ENCODE measurements at places on chromosomes 2 and 18.

DNA sequence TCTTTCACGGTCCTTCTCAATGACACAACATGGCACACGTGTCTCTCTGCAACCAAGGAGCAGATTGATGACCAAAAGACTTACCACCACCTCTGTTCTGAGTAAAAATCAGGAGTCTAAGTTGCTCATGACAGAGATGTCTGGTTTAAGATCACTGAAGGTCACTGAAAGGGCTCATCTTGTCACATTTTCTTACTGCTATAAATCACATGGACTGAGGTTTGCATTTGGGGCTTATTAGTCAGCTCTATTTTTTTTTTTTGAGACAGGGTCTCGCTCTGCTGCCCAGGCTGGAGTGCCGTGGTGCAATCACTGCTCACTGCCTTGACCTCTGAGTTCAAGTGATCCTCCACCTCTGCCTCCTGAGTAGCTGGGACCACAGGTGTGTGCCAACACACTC is 19.4 kb downstream of the CFLAR start:
- no peak for DNase-seq

DNA sequence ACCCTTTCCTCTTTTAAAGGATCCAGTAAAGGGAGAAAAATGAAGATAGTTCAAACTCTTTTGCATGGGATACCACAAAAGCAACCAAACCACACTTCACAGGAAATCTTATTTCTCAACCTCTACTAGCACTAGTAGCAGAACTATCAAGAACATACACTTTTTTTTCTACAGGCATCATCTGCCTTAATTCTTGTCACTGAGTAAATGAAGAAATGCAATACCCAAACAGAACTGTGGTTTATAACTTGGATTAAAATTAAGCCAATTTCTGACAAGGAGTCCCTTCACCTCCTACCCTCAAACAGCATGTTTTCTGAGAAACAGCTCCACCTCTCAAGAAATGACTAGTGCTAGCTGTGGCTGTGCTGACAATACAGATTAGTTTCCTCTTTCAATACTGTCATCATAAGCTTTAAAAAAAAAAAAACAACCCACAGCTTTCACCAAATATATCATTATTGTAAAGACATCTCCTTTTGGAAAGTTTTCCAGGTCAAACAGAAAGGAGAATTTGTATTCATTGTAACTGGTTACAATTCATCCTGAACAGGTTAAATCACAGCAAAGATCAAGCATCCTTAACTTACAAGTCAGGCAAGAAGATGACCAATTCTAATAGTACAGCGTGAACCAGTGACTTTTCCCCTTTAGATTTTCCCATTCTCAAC is 44.4 kb downstream of the PTPN2 start:
- DNase-seq = no peak

DNA sequence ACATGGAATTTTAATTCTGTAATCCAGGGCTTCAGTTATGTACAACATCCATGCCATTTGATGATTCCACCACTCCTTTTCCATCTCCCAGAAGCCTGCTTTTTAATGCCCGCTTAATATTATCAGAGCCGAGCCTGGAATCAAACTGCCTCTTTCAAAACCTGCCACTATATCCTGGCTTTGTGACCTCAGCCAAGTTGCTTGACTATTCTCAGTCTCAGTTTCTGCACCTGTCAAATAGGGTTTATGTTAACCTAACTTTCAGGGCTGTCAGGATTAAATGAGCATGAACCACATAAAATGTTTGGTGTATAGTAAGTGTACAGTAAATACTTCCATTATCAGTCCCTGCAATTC is 108.7 kb downstream of the XRCC5 start:
- DNase-seq = no peak

- no peak for DNase-seq
These were observed 47.4 kb upstream of the ANKRD62 start for GRCh38 chr18:12046046-12046750.

GRCh38 chr2:219433666-219434467 is 776 bp upstream of the SPEG start:
- DNase-seq = peak; percentile 51

DNA sequence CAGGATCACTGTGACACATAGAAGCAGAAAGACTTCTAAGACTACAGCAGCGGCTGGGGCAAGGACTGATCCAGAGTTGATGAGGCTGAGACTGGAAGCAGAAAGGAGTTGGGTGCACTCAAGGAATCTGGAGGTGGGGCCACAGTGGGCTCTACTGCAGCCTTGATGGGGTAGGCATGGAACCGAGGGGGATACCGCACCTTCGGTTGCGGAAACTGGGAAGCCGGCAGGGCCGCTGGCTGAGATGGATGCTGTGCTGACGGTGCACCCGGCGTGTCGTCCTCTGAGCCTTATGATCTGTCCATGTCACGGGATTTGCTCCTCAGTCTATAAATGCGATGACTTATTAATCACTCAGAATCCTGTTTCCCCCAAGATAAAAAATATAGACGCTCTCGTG is 473.5 kb upstream of the MYT1L start:
- no peak for DNase-seq

DNA sequence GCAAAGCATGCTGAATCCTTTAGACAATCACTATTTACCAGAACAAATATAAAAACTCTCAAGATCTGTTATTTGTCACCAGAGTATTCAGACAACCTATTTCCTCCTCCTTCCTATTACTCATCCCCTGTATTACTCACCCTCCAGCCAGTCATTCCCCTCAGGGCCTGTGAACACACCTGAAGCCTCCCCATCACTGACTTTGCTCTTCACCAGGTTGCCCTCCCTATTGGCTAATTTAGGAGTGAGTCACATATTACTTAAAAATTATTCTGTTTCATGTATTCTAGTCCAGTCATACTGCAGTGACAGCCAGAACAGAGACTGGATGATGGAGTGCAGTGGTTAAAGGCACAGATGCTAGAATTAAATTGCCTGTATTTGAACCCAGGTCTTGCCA is 3.7 kb upstream of the ATG16L1 start:
- peak; percentile 38 for DNase-seq

DNA sequence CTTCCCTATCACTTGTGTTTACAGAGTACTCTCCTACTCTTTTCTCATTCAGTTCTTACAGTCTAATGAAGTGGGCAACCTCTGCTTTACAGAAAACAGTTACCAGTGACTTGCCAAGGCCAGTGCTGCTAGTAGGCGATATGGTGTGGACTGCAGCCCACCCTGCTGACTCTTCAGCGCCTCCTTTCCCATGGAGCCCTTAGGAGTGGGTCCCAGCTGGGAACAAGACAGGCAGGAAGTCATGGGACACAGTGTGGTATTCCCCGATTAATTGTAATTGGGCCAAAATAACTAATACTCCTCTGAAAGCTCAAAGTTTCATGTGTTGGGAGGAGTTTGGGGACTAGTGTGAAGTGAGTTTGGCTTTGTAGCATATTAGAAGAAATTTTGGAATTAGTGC is 120.1 kb upstream of the EML6 start:
- DNase-seq = no peak

- no peak for DNase-seq
These were observed 221.0 kb downstream of the MTX2 start for GRCh38 chr2:176490061-176490861.

DNA sequence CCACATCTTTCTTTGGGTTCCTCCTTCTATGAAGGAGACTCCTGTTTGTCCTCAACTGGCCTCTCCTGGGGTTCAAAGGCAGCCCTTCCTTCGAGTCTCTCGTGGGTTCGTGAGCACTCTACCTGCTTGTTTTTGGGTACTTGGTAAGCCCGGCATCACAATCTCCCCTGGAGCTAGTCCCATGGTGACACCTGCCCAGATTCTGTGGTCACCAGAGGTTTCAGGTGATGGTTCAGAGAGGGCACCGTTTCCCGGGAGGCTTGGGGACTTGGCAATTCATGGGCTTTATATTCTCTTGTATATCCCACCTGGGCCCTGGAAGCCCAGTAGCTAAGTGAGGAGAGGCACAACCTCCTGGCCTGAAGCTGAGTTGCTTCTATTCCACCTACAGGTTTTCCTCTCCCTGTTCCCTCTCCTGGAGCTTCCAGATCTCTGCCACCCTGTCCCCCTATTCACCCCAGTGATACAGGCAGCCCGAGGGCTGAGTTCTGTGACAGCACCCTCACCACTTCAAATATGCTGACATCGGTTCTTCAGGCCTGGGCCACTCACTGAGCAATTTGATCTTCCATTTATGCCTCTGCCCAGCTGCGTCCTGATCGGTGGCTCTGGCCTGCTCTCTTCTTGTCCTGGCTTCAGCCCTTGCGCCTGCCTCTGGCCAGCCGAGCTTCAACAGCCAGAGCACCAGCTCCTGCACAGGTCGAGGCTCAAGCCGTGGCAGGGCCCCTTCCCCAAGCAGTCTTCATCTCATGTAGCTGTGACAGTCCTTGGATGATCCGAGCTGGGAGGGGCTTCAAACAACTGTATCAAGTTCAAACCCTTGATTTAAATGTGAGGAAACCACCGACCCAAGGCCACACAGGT is 91.5 kb downstream of the MSH2 start:
- no peak for DNase-seq

DNA sequence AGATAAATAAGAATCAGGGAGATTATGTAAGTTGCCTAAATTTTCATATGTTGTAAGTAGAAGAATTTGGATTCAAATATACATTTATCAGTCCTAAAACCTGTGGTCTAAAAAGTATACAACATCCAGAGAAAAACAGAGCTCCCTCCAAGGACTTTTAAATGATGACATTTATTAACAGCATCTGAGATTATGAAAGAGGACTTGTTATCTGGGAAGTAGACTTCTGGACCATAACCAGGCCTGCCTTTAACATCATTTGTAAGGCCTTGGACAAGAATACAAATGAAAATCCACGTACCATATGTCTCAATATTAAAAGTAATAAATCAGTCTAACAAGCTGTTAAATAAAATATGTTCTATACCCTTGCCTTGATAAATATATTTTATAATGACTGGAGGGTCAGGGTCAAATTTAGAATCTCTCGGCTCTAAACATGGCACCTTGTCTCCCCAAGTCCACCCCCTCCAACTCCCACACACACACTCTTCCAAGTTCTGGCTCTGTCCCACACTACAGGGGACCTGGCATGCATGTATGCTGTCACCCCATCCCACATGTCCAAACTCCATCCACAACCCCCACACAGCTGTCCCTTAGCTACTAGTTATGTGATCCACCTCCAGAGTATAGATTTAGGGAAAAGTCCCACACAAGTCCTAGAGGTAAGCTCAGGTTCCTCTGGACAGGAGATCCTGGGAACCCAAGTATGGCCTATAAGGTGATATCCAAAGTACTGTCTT is 382.6 kb downstream of the CDH2 start:
- no peak for DNase-seq

DNA sequence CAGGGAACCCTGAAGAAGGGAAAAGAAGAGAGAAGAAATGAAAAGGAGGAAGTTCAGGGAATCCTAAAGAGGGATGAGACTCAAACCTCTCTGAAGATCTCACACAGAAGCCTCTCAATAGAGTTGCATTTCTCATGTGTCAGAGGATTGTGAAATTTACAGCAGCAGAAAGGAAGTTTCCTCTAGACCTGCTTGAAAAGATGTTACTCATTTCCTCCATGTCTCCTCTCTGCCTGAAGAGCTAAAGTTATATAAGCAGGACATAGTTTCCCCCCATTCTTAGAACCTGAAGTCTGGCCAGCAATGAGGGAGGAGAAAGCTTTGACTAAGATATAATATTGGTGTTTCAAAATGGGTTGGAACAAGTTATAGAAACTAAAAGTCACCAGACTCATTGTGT is 1155.6 kb downstream of the LRP1B start:
- DNase-seq = no peak

GRCh38 chr18:24919181-24919797 is 432.7 kb downstream of the ZNF521 start:
- no peak for DNase-seq

DNA sequence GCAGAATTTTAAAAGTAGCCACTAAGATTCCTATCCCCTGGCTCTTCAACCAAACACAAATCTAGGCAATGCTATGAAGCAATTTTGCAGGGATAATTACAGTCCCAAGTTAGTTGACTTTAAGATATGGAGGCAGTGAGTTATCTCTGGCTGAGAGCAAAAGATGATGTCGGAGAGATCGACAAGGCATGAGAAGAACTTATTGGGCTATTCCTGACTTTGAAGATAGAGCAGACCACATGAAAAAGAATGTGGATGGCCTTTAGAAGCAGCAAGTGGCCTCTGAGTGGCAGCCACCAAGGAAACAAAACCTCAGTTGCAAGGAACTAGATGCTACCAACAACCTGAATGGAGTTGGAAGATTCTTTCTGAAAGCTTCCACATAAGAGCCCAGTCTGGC is 58.2 kb upstream of the PPM1B start:
- no peak for DNase-seq

DNA sequence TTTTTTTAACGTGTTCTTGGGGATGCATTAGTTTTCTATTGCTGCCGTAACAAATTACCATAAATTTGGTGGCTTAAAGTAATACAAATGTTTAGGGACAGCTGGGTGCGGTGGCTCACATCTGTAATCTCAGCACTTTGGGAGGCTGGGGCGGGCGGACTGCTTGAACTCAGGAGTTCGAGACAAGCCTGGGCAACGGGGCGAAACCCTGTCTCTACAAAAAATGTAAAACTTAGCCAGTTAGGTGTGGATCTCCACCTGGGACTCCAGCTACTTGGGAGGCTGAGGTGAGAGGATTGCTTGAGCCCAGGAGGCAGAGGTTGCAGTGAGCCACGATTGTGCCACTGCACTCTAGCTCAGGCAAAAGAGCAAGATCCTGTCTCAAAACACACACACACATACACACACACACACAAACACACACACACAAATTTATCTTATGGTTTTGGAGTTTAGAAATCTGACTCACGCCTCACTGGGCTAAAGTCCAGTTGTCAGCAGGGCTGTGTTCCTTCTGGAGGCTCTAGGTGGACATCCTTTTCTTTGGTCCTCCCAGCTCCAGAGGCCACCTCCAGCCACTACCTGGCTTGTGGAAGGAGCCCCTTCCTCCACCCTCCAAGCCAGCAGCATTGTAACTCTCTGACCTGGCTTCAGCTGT is 76.1 kb downstream of the SEPTIN10 start:
- DNase-seq = no peak

- DNase-seq = no peak
These were observed 93.9 kb upstream of the RMDN2 start for GRCh38 chr2:37831081-37831780.

DNA sequence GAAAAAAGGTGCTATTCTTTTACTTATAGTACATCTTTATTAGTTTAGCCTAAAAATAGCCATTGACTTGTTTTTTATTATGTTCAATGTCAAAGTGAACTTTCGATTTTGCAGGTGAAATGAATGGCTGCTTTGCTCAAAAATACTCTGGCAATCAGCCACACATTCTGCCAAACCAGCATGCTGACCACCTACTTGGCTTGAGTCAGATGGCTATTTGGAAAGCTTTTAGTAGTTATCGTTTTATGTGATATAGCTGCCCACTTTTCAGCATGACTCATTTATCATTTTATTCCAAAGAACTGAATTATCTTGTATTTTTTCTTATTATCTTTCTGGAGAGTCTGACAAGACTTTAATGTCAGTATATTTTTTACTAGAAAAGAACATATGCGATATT is 1615.8 kb upstream of the TMEFF2 start:
- no peak for DNase-seq

All from DMS153 (cell line).